ENCODE measurements at places on chromosomes 11 and 22.

DNA sequence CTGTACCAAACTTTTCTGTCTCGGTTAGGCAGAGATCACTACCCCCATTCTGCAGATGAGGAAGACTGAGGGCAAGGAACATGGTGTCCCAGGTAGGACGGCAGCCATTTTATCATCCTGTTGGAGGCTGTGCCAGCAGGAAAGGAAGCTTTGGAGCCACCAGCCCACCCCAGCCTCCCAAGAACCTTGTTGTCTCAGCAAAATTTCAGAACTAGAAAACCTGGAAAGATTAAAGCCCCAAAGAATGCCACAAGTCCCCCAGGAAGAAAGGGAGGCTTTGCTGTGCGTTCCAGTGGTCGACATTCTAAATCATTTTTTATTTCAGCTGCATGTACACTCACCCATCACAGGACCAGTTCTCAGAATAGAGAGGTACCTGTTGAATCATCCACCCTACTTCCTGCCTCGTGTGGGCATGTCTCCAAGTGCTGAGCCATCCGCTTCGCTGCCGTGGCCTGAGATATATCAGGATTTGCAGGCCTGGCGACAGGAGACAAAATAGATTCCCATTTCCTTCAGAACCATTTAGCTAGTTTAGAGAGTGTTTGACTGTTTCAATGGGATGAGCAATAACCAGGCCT is 13.0 kb upstream of the EIF3D start:
- DNase-seq: peak; percentile 90

DNA sequence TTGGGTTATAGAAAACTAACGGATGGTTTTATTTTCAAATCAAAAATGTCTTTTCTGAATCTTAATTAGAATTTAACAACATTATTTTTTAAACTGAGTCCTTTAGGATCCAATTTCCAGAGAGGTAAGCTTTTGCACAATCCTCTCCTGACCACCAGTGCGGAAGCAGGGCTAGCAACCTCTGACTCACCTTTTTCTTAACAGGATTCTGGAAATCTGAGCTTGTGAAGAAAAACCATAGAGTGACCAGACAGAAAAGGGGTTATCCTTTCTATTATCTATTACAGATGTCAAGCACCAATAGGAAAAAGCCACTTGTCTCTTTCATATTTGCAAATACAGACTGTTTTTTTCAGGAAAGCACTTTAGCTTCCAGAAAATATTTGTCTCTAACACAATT is 25.3 kb downstream of the ALG9 start:
- peak; percentile 47 for DNase-seq

DNA sequence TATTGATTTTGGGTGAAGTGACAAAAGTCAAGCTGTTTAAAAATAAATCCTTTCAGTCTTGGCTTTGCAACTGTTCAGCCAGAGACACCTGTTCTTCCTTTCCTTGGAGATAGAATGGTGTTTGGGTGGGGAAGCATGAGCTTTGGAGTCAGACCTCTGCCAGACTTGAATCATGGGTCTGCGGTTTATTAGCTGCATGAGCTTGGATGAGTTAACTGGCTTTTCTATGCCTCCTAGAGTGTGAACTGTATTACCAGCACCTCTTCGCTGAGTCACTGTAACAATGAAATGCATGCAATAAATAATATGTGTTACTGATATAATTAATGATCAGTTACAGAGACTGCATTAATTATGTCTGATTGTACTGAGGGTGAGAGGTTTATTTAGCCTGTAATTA is 13.5 kb upstream of the MYEOV start:
- DNase-seq: no peak

GRCh38 chr22:43956805-43957463 is 1.7 kb downstream of the SAMM50 start:
- peak; percentile 64 for DNase-seq

DNA sequence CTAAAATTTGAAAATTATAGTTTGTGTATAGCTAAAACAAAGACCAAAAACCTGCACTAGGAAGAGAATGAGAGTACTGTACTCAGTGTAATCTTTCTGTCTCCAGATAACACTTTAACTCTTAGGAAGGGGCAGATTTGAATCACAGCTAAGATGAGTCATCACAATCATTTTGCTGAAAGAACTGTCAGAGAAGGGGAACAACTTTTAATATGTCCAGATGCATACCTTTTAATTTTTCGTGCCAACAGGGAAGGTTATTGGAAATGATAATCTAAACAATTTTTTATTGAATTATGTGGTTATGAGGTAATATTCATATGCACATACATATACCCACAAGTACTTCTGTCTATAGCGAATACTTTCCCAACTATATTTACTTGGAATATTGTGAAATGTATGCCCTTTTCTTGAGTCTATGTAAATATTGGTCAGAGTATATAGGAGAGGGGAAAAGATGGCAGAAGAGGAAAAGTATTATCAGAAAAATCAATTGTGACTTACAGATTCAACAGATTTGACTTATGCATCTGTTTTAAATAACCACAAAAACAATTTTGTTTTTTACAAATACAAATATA is 51.1 kb upstream of the MUC15 start:
- DNase-seq: no peak

GRCh38 chr22:49544286-49544685 is 283.4 kb downstream of the BRD1 start:
- no peak for DNase-seq

GRCh38 chr11:111999111-111999510 is 26.1 kb upstream of the DLAT start:
- DNase-seq: no peak

DNA sequence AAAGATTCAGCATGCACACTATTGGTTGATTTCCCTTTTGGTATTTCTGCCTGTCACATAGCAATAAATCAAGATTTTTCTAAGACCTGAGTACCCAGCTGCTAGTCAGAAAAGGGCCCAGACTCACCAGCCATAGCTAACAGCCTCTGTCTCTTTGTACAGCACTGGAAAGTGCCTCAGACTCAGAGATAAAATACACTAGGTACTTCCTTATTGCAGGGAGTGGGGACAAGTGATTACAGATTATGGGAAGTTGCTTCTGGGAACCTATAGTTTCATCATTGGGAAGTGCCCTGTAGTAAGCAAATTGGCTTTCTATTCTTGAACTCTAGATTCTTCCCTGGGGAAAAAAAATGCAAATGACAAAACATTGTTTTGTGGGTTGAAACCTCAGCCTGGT is at the start of gene CASP5:
CASP5 (minus strand) TSS at position 166 of the 400 bp plus-strand sequence; CDS start at position 134, 32 bp downstream.
- DNase-seq: no peak

GRCh38 chr11:4466131-4466870 is 16.1 kb upstream of the OR52K1 start:
- DNase-seq: no peak

GRCh38 chr11:31812383-31813381 is 1.6 kb upstream of the PAX6 start:
- no peak for DNase-seq

GRCh38 chr11:76810151-76810853 is 27.1 kb downstream of the TSKU start:
- peak; percentile 68 for DNase-seq

DNA sequence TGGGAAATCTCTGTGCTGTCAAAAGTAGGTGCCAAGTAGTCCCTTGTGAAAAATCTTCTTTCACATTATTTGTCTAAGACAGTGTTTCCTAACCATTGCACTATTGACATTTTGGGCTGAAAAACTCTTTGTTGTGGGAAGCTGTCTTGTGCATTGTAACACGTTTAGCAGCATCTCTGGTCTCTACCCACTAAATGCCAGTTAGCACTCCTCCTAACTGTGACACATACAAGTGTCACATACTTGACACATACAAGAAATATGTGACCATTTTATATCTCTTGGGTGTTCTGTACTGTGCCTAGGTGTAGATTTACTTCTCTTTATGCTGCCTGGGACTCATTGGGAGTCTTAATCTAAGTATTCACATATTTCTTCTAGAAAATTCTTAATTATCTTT is 57.8 kb downstream of the NXPE1 start:
- DNase-seq: no peak

DNA sequence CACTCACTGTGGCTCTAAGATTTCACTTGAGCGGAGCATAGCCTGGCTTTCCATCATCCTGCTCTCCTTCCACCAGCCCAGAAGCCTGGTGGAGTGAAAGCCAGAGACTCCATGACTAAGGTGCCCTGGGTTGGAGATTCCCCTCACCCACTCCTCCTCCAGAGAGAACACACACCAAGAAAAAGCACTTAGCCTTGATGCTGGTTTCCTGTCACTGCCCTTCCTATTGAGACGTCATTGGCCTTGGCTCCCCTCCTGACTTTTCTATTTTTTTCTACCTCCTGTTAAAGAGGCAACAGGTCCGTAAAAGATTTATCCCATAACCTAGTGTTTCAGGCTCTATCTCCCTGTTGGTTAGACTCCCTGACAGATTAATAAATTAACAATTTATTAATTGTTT is 38.5 kb upstream of the APLNR start:
- DNase-seq: peak; percentile 53

DNA sequence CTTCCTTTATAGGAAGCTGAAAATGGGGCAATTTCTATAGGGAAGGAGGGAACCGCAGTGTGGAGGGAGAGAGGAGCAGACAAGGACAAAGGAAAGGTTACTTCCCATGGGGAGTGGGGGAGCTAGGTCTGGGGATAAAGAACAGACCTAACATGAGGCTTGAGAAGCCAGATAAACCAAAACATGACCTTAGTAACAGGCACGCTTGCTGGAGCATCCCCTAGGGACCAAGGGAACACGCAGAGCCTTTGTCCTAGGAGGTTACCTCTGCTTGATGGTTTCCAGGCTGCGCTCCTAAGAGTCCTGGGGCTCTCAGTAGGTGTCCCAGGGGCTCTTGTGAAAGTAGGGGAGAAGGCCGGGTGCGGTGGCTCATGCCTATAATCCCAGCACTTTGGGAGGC is 271.4 kb upstream of the NCAM1 start:
- DNase-seq: no peak

DNA sequence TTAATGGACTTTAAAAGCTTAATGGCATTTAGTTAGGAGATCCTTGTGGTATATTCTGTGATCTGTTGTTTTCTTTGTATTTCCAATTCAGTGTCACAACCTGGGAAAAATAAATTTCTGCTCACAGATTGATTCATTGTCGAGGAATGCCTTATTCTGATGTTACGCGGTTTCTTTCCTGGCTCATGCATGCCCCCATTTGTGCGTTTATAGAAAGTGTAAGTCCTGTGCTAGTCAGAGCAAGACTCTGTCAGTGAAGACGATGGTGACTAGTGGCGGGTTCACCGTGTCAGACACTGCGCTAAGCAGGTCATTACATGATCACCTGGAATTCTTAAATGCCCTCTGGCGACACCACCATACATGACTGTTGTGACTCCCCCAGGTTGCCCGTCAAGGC is 169.4 kb downstream of the TBC1D22A start:
- DNase-seq: no peak

- no peak for DNase-seq
These were observed 477.9 kb downstream of the MIAT start for GRCh38 chr22:27135031-27135981.

DNA sequence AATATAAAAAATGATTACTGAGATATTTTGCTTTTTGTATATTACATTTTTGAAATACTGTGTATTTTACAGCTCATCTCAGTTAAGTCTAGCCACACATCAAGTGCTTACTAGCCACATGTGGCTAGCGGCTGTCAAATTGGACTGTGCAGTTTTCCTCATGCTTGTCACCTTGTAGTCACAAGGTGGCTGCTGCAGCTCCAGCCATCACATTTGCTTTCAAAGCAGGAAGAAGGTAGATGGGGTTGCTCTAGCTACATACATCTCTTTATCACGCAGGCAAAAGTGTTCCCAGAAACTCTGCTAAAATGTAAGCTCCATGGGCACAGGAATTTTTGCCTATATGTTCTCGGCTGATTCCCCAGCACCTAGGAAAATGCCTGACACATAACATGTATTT is 61.5 kb downstream of the MICAL2 start:
- no peak for DNase-seq

DNA sequence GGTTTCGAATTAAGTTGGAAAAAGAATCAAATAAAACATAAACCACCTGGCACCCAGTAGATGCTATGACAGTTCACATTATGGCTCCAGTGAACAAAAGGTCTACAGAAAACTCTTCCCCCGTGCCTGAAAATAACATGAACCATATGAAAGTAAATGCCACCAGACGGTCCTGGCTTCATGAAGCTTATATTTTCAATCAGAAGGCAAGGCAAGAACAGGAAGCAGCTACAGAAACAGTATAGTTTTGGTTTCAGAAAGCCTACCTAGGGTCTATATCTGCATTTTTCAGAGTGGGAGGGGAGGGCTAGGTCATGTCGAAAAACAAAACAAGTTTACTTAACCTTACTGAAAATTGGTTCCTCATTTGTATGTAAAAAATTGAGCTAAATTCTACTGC is 9.8 kb downstream of the RAB30 start:
- DNase-seq: no peak

DNA sequence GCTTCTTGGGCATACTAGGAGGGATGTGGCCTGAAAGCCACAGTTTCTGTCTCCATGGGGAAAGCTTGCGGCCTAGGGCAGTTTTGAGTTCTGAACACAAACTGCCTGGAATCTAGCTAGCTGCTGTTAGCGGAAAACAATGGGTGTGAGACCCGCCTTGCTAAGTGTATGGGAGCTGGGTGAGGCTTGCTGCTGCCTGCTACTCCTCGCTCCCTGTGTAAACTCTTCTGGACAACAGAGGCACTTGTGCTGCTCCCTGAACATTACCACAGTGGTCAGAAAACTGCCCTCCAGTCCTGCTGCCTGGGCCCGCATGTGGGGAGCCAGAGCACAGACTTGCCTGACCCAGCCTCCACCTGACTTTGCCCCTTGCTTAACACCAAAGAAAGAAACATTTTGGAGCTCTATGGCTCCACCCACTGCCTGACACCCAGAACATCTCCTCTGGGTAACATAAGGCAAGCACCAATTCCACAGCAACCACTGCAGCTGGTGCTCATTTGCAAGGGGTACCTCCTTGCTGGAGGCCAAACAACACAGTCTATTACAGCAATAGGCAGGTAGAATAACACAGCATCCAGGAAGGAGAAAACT is 766.3 kb upstream of the RAG2 start:
- DNase-seq: no peak

DNA sequence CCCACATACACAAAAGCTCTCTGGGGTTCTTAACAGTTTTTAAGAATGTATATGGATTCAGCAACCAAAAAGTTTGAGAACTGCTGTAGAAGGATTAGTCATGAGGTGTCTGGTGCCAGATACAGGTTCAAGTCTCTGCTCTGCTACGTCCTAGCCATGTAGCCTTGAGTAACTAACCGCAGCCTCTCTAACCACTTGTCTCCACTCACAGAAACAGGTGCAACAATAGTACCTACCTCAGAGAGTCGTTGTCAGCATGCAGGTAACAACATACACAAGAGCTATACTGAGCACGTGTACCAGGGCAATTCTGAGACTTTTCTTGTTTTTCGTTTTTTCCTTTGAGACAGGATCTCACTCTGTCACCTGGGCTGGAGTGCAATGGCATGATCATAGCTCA is 26.9 kb downstream of the CBX7 start:
- DNase-seq: no peak

GRCh38 chr11:516400-516799 is 9.4 kb upstream of the RNH1 start:
- no peak for DNase-seq

DNA sequence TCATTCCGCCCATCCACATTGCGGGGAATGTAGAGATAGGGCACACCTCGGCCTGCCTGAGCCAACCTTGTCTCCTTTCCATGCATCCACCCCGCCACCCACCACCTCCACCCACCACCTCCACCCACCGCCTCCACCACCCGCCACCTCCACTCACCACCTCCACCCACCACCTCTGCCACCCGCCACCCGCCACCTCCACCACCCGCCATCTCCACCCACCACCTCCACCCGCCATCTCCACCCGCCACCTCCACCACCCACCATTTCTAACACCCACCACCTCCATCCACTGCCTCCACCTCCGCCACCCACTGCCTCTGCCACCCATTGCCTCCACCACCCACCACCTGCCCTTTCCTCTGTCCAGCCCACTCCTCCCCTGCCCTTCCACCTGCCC is 78.4 kb downstream of the IGLL1 start:
- no peak for DNase-seq

Data from dermis microvascular lymphatic vessel endothelial cell (primary cell).